ENCODE measurements at places on chromosomes 5 and 9.

DNA sequence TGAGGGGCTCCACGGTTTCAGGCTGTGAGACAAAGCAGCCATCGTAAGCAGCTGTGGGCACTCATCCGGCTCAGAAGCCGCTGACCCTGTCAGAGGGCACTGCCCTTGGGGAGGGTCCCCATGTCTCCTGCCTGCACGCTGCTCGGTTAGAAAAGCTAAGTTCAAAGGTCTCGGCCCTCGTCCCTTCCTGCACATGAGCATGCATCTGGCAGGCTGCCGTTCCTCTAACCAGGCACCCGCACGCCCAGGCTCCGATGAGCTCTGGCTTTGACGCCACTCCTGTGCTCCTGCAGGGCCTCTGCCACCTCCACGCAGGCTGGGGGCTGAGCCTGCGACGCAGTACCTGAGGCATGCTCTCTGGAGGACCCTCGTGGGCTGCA, 51.3 kb downstream of the NKD2 start:
- DNase-seq, result no peak

GRCh38 chr9:100111235-100111634, 12.2 kb downstream of the INVS start:
- DNase-seq, result no peak

- DNase-seq, result no peak
Measured at GRCh38 chr5:98206566-98206965, 566.9 kb upstream of the RGMB start.

- DNase-seq, result no peak
Measured at GRCh38 chr5:20020247-20020646, 32.2 kb upstream of the CDH18 start.

GRCh38 chr5:159113405-159113804, 13.7 kb upstream of the EBF1 start:
- no peak for DNase-seq

DNA sequence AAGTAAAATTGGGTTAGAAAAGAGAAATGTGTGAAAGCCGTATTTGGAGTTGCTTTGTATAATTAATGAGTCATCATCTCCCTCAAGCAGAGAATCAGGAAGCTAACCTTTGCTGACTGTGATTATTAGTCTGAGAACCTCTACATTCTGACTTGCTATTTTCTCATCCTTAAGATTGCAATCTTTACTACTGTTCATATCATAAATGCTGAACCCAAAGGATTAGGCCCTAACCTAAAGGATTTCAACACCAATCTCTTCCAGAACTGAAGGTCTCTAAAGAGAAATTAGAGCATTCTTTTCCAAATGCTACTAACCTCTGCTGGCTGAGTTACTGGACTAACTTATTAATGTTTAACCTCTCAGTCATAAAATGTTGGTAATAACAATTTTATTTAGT, 538.1 kb upstream of the MEF2C start:
- no peak for DNase-seq

DNA sequence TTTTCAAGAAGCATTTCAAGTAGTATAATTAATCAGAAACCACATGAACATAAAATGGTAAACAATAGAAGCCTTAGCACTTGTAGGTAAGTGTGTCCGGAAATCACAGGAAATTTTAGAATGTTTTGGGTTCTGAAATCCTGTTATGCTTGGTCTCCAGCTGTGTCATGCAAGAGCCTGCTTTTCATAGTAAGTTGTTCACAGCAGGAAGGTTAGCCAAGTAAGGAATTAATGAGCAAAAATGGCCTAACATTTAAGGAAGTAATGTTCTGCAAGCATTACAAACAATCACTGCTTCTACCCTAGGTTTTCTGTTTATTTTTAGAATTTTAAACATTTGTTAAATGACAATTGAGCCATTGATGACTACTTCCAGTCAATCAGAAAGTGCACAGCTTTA, 669.5 kb downstream of the SLCO4C1 start:
- DNase-seq, result no peak

DNA sequence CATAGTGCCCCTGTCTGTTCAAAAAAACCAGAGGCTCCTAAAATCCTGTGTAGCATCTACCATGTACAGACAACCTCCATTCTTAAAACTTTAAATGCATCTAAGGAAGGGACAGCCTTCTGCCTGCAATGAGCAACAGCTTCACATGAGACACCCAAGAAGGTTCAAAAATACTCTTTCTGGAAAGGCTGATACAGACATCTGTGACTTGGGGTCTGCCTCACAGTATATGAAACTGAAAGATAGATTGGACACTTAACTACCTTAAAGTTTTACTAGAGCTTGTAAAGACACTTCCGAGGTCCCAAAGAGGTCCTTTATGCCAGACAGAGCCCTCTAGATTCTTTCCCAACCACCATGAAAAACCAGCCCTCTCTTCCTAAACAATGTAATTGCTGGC, 28.2 kb upstream of the CATSPER3 start:
- no peak for DNase-seq

GRCh38 chr5:141913560-141914198, 10.0 kb upstream of the DELE1 start:
- no peak for DNase-seq

GRCh38 chr9:13190040-13190439, 89.5 kb downstream of the MPDZ start:
- DNase-seq, result no peak

DNA sequence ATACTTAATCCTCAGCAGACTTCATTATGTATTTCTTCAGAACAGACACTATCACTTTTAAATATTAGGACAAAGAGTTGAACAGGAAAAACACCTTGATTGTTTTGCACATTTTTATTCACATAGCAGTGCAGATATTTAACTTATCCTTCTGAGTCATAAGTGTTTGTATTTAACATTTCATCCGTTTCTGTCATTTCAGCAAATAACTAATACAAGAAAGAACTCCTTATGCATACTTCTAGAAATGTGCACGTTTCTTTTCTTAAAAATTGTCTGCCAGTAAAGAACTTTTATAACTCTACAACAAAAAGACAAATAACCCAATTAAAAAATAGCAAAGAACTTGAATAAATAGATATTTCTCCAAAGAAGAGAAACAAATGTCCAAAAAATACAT, 3.3 kb upstream of the CNTLN start:
- no peak for DNase-seq

DNA sequence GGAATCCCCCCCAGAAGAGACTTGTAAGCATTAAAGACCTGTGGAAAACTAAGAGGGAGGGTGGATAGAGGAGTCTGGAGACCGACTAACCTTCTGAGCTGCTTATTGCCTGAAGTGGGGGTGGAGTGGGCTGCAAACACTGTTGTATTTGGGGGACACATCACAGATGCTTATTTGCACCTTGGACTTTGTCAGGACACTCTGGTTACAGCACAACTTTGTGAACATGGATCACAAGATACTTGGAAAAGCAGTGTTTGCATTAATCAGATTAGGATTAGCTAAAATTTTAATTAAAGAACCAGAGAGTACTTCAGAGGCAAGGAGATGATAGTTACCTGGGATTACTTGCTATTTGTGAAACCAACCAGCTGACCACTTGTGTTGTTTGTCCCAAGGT, 30.9 kb downstream of the TMC1 start:
- no peak for DNase-seq

DNA sequence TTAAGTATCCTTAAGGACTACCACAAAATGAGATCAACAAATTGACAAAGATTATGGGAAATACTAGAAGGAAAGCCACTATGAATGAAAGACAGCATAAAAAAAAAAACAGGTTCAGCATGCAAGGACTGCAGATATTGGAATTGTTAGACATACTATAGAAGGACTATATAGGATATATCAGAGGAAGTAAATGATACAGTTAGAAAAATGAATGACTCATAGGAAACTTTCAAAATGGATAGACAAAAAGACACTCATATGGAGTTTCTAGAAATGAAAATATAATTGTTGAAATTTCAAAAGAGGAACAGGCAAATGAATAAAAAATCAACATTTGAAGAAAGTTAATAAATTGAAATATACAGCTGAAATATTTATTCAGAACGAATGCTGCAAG, 180.6 kb downstream of the PLK2 start:
- DNase-seq, result no peak

GRCh38 chr5:35657877-35658276, 40.2 kb downstream of the SPEF2 start:
- no peak for DNase-seq

DNA sequence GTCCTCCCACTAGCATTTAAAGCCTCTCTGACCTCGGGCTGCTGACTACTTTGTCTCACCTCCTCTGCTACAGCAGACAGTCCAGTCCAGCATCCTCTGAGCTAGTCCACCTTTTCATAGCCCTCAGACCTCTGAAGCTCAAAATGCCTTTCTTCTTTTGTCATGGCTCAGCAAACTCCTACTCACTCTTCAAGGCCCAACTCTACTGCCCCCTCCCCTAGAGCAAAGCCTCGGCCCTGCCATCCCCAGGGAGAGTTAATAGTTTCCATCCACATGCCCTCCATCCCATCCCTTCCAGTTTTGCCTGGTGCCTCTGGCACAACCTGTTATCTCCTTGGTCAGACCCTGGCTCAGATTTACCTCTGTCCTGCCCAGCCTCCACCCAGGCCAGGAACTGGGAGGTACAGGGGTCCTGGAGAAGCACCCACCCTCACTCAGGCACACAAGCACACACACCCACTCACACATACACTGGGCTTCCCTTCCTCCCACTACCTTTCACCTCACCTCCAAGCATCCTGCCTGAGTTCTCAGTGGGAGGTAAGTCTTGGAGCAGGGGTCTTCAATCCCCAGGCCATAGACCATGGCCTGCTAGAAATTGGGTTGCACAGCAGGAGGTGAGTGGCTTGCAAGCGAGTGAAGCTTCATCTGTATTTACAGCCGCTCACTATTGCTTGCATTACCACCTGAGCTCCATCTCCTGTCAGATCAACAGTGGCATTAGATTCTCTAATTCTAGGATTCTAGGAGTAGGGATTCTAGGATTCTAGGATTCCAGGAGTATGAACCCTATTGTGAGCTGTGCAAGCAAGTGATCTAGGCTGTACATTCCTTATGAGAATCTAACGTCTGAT, 18.1 kb downstream of the PDLIM4 start:
- DNase-seq, result no peak

- no peak for DNase-seq
Measured at GRCh38 chr5:6475626-6476312, 27.1 kb downstream of the UBE2QL1 start.

GRCh38 chr9:111896942-111897600, 457 bp downstream of the UGCG start:
- no peak for DNase-seq

DNA sequence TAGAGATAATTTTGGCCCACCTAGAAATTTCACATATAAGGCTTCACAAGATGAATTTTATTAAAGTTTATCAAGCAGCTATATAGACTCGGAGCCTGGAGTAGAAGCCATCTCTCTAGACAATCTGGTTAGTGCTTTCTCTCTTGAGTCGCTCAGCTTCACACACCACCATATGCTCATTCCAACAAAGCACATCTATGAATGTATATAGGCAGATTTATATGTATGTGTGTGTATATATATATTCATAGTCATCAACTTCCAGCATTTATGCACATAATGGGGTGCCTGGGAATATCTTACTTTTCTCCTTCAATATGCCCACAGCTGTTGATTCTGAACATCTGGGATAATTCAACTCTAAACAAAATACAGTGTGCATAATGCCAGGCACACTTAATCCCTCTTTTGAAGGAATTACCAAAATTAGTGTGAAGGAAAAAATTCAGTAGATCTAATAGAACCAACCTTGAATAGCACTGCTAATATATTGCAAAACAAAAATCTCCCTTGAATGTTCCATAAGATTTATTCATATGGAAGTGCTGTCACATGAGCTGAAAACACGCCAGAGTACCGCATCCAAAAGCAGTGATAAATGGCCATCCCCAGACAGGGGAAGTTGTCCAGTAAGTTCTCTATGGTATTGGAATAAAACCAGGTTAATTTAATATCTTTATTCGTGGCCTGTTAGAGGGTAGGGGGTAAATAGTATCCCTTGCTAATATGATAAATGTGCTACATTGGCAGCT, 56.0 kb upstream of the MOCS2 start:
- no peak for DNase-seq

DNA sequence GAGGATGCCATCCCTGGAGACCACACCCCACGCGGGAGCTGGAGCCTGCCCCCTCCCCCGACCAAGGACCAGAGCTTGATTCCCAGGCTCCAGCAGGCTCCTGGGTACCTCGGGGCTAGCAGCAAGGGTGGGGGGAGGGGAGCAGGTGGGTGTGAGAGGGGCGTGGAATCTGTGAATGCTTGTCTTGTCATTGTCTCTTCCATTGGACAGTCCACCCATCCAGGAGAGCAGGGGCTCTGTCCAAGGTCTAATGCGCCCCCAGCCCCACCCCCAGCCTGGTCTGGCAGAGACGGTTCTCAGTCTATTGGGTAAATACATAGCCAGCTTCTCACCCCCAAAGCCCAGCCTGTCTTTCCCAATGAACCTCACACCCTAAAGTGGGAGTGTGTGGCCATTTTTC, 22.8 kb downstream of the URM1 start:
- no peak for DNase-seq

DNA sequence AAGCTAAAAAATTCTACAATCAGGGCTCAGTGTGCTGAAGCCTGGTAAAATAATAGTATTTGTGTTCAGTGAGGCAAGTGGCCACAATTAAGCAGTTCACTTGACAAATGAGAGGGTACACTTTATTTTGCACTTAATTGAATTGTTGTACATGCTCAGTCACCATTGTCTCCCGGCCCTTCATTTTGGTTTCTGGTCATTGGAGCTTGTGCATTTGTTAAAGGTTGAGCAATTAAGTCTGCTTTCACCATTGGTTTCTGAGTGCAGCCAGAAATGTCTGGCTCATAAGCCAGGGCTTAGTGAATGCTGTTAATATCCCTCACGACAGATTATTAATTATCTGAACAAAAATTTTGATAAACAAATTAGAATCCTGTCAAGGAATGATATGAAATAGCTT, 89.6 kb downstream of the PRDM6 start:
- DNase-seq, result no peak

DNA sequence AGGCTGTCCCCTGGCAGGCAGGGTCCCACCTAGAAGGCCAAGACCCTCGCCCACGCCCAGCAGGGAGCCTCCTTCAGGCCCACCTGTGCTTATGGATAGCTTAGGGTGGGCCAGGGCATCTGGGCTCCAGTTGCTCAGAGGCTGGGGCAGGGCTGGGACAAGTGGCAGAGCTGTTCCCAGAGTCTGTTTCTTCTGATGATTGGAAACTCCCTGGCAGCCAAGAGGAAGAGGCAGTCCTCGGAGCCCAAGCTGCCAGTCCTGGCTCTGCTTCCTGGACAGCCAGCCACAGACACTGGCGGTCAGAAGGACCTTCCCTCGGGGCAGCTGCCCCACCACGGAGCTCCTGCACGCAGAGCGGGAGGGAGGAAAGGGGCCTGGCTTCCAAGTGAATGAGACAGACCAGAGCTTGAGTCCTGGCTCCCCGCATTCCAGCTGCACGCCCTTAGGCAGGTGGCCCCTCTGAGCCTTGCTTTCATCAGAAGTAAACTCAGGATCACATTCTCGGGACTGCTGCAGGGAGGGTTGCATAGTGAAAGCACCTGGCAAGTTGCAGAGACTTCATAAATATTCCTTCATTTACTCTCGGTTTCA, 37.9 kb upstream of the GABRP start:
- DNase-seq, result no peak
